ENCODE measurements at places on chromosomes 2 and 18.
A peak's percentile ranks its signal among the peaks of the same experiment; 100 is the strongest.

DNA sequence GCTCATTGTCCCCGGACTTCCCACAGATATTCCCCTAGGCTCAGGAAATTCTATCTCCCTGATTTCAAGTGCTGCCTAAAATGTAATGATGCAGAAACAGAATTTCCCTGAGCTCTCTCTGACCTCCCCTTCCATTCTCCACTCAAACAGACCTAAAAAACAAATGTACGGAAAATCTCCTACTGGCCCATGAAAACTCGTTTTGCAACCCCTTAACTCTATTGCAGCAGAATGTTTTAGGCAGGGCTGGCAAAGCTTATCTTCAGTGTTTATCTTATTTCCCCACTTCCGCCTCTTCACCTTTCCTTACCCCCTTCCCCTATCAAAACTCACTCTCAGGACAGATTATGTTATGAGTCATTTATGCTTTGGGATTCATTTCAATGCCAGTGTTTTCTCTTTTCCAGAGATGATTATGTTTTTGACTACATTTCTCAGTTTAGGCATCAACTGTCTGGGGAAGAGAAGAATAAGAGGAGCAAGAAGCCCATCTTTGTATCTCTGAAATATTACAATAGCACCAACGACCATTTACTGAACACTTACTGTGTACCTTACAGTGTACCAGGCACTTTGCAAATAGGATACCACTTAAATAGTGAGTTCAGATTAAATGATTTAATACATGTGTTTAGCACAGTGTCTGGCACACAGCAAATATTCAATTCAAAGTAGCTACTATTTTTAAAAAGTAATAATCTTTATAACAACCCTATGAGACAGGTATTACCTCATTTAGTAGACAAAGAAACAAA, 53.9 kb upstream of the STPG4 start:
- no peak for DNase-seq

DNA sequence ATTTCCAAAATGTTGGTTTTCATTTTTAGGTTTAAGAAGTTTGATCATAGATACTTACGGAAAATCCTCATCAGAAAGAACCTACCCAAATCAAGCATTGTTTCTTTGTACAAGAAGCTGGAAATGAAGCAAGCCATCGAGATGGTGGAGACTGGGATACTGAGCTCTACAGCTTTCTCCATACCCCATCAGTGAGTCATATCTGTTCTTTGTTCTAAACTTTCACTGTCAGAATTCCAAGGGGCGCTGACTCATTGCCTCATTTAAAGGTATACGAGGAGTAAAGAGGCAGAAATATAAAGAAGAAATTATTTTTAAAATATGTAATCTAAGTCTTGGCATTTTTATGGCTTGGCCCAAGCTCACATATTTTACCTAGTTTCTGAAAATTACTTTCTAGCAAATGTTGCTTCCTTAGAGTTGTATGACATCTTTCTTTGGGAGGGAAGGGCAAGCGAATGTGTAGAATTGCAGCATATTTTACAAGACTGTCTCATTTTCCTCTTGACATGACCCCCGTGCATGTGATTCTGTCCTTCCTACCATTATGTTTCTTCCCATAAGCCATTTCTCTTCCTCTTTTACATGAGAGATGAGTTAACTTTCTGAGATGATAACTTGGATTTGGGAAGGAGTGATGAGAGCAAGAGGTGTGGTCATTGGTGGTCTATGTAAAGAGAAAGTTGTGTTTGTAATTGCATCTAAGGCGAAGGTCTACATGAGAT, 41.2 kb downstream of the SLC9A4 start:
- DNase-seq: peak; percentile 70

- DNase-seq: no peak
Observed at GRCh38 chr2:215377283-215377682, 58.6 kb downstream of the FN1 start.

GRCh38 chr2:27920148-27920885, 29.8 kb downstream of the BABAM2 start:
- DNase-seq: no peak

- DNase-seq: no peak
Observed at GRCh38 chr2:168736649-168737445, 65.6 kb upstream of the NOSTRIN start.

- no peak for DNase-seq
Observed at GRCh38 chr2:60553495-60554073, at the start of gene BCL11A. Gene BCL11A, minus strand, starts transcription at chr2:60553654. Its CDS starts 384 bp downstream, at chr2:60553270.

GRCh38 chr2:8229546-8229986, 452.3 kb upstream of the ID2 start:
- DNase-seq: no peak
